ENCODE measurements at places on chromosomes 1 and 21. TPM values are rescaled to one million over a fixed set of nuclear protein-coding genes. Genes with fewer than 3 reads are reported as not detected.

PIGC gene
- total RNA-seq, result 12.3 TPM

TOMM40L gene
- total RNA-seq, result 10.5 TPM

CLCA1 gene
- not detected for total RNA-seq

LCE3E gene
- total RNA-seq, result not detected

FASLG gene
- total RNA-seq, result not detected

CGN gene
- not detected for total RNA-seq

CFAP141 gene
- total RNA-seq, result not detected

TRIM33 gene
- 28.6 TPM for total RNA-seq

GNAT2 gene
- 0.33 TPM for total RNA-seq

TTC13 gene
- total RNA-seq, result 17.9 TPM

TTLL10 gene
- total RNA-seq, result not detected

Measured in smooth muscle cell of the pulmonary artery (primary cell).